Left ventricle myocardium inferior (tissue), 1 donor: ENCODE measurements at places on chromosomes 2 and 18. TPM values are rescaled to one million over a fixed set of nuclear protein-coding genes. Genes with fewer than 3 reads are reported as not detected.

Gene CFAP65
- not detected for total RNA-seq

Gene DPP10
- total RNA-seq: 0.16 TPM

Gene HSPD1
- total RNA-seq: 143 TPM

Gene PROM2
- total RNA-seq: 1.4 TPM

Gene POTEI
- not detected for total RNA-seq

Gene C1QL2
- not detected for total RNA-seq

Gene CYP26B1
- 1.5 TPM for total RNA-seq

Gene DOK1
- total RNA-seq: 4.1 TPM

Gene MC4R
- total RNA-seq: not detected

Gene DYSF
- total RNA-seq: 48.2 TPM

Gene DYNAP
- not detected for total RNA-seq

Gene EGR4
- not detected for total RNA-seq

Gene IL36A
- total RNA-seq: not detected

Gene ANXA4
- 30.6 TPM for total RNA-seq
